Activated CD4-positive, alpha-beta T cell treated with anti-CD3 and anti-CD28 coated beads, Interleukin-2, amount 50 U/mL, for 1 hour (primary cell): ENCODE measurements at places on chromosomes 5 and 9.

DNA sequence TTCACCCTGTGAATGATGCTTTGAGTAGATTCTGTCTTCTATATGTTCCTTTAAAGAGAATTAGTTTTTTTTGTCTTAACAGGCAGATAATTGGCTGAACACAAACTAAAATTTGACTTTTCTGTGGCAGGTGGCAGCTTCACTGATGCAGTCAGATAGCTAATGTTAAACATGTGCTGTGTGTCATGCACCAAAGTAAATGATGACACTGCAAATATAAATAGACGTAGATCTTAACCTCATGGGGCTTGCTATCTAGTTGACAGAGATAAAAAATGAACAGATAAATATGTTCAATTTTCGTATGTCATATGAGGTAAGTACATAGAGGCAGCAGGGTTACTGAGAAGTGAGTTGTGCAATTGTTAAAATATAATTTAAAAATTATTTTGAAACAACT, 82.7 kb downstream of the PARP8 start:
- DNase-seq = no peak

GRCh38 chr9:75200892-75201470, 112.7 kb downstream of the OSTF1 start:
- DNase-seq = no peak

DNA sequence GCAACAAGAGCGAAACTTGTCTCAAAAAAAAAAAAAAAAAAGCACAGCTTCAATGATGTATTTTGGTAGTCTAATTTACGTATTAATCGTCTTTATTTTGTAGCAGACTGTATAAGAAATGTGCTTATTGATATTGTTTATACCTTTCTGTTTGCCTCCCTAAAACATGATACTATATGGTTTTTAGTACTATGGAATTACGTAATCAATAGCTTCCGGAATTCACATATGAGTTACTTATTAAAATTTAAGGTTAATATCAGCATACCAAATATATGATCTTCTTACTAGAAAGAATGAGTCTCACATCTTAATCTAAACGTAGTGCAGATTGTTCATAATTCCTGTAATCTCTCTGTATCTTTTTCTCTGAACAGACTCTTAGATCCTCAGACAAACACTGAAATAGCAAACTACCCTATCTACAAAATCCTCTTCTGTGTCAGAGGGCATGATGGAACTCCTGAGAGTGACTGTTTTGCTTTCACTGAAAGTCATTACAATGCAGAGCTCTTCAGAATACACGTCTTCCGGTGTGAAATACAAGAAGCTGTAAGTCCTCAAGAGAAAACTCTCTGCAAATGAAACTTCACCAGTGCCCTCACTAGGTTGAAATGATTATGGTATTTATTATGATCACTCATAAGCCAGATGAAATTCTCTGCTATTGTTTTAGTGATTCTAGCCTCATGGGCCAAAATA, 44.4 kb upstream of the GPR21 start:
- no peak for DNase-seq

DNA sequence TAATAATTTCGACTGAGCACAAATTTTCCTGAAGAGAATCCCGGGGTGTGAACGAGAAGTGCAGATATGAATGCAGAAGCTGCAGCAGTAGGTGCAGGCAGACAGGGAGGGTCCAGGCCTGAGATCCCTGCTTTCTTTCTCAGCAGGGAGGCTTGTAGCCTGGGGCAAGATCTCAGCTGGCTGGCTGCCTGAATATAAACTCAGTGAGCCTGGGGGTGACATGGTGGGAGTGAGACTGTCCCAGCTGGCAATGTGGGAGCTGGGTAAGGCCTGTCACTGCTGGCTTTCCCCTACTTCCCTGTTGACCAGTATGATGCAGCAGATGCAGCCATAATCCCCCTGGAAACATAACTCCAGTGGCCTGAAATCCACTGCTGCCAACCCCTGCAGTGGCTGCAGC, 325.2 kb downstream of the CETN3 start:
- DNase-seq = no peak

GRCh38 chr5:91129748-91130147, 253.4 kb downstream of the ARRDC3 start:
- DNase-seq = no peak

- peak; percentile 79 for DNase-seq
Measured at GRCh38 chr5:109689740-109690241, at the start of gene MAN2A1. Gene MAN2A1 (plus strand): TSS chr5:109689927. CDS start chr5:109690418, 491 bp downstream.

GRCh38 chr9:129822898-129823541, 916 bp downstream of the TOR1A start:
- DNase-seq = no peak

GRCh38 chr5:175728316-175728715, 70.4 kb downstream of the HRH2 start:
- DNase-seq = no peak

DNA sequence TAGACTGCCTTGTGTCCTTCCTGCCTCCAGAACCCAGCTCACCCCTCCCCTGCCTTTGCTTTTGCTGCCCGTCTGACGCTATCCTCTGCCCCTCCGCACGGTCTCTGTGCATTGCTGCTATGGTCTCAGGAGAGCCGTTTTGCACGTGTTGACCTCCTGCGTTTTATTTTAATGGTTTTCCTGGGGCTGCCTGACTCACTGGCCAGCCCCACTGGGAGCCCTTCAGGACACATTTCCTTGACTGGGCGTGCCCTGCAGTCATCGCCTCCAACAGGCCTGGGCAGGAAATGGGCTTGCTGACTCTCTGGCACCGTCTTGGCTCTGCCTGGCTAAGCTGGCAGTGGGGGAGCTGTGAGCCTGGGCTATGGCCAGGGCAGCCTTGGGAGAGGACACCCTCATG, 17.9 kb upstream of the ASS1 start:
- DNase-seq = no peak

GRCh38 chr9:33107762-33108161, 31.3 kb upstream of the SMU1 start:
- no peak for DNase-seq

- DNase-seq = peak; percentile 61
Measured at GRCh38 chr9:127976498-127976897, 4.3 kb downstream of the EEIG1 start.

GRCh38 chr5:17218353-17219005, 1.0 kb downstream of the BASP1 start:
- DNase-seq = no peak

DNA sequence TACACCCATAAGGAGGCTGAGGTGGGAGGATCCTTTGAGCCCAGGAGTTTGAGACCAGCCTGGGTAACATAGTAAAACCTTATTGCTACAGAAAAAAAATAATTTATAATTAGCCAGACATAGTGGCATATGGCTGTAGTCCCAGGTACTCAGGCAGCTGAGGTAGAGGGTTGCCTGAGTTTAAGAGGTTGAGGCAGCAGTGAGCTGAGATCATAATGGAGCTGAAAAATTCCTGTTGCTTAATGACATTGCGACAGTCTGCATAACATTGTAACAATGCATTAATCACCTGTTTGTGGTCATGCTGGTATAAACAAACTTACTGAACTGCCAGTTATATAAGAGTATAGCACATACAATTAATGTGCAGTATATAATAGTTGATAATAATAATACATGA, 214.2 kb downstream of the TRIM32 start:
- DNase-seq = no peak

- no peak for DNase-seq
Measured at GRCh38 chr9:463455-464171, 248.9 kb downstream of the DOCK8 start.

DNA sequence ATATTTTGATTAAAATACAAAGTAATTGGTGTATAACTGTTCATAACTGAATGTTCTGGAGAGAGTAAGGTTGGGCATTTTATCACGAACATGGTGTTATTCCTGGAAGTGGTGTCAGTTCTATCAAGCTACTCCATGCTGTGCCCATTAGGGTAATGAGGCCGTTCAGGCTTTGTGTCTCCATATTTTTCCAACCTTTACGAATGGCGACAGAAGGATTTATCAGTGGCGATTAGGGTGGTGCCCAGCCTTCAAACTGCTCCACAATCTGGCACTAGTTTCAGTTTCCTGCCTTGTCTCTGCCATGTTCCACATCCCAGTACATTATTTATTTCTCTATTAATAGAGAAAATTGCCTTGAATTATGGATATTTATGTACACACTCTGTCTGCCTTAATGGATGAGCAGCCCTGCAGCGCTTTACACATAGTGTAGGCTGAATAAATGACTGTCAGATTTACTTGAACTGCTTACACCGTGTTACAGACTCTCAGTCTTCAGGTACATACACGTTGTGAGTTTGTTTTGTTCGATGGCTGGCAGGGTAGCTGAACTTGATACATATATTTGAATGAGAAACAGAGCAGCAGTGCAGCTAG, 23.9 kb upstream of the TMC1 start:
- no peak for DNase-seq

- no peak for DNase-seq
Measured at GRCh38 chr9:79369676-79370075, 202.1 kb upstream of the TLE4 start.

GRCh38 chr5:124655921-124656511, 90.4 kb downstream of the ZNF608 start:
- no peak for DNase-seq

- no peak for DNase-seq
Measured at GRCh38 chr5:178509491-178510057, 80.6 kb downstream of the COL23A1 start.

GRCh38 chr5:1830571-1831228, 29.5 kb downstream of the NDUFS6 start:
- DNase-seq = no peak

DNA sequence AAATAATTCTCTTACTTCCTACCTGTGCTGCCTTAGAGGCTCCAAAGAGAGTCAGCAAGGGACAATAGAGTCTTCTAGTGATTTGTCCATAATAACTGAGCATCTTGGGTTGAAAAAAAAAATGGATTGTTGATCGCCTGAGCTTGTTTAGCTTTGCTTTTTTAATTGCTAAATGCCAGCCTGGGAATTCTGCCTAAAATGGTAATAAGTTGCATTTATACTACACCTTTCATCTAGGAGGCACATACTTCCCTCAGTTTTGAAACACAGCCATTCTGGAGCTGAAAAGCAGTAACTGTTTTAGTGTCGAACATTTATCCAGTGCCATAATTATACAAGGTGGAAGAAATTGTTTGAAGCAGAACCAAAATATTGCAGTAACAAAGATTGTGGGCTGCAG, 421.3 kb downstream of the CAAP1 start:
- no peak for DNase-seq

- peak; percentile 30 for DNase-seq
Measured at GRCh38 chr9:119968836-119969707, 599.8 kb upstream of the BRINP1 start.

GRCh38 chr5:125005266-125005665, 258.8 kb upstream of the ZNF608 start:
- no peak for DNase-seq

DNA sequence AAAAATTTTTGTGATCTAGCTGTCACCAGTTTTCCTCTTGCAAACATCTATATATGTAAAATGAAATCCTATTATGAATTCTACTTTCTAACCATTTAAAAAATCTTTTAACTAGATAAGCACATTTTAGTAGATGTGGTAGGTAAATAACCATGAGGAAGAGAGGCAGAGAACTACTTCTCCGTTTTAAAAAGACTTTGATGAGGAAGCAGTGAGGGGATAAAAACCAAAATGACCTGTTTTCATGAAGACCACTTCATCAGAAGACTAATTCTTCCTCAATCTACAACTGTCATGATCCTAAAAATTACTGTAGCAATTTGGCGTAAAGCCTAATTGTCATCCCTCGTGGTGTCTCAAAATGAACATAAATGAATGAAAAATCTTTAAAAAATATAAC, 15.7 kb upstream of the ERBIN start:
- no peak for DNase-seq

GRCh38 chr5:5658226-5658625, 235.7 kb downstream of the ICE1 start:
- DNase-seq = no peak

DNA sequence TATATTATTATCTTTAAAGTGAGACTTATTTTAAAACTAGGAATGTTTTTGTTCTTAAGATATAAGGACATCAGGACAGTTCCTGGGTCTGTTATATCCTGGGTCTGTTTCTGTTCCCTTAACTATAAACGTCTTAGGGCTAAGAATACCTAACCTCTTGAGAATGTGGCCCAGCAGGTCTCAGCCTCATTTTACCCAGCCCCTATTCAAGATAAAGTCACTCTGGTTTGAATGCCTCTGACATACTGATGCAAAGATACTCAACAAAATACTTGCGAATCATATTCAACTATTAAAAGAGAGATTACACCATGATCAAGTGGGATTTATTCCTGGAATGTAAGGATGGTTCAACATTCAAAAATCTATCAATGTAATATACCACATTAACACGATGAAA, 51.0 kb downstream of the STK10 start:
- no peak for DNase-seq

DNA sequence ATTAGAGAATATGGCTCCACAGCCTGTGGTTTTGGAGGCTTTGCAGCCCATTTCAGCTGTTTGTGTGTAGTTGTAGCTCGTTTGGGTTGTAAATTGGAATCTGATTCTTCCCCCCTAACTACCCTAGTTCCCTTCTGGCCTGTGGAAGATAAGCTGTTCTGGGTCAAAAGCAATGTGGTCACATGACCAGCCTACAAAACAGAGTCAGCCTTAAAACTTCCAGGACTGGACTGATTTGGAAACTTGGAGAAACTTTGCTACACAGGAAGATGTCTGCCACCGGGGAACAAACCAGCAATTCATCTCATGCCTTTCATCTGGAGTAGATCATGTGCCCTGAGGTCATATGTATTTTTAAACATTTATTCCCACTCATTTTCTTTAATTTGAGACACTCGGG, 83.8 kb downstream of the DAPK1 start:
- no peak for DNase-seq

DNA sequence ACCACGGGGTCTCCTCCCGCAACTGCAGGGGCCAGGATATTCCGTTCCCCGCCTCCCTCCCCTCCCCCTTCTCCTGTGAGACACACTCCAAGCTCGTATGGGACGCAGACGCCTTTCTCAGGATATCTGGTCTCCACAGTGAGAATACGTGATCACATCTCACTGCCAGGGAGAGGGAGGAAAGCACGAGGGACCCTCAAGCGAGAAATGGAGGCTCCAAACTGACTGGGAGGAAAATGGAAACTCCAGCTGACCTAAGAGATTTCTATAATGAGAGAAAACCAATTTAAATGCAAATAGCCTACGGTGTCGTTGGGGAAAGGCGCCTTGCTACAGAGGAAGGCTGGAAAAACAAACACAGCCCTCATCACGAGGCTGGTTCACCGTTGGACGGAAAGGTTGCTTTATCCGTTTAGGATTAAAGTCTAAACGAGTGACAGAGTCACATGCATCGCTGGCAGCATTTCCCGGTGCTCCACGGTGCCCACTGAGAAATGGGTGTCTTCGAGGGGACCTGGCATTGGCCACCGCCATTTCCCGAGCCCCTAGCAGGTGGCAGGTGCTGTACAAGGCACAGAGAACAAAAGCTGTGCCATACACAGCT, 116.9 kb upstream of the CPEB4 start:
- no peak for DNase-seq

DNA sequence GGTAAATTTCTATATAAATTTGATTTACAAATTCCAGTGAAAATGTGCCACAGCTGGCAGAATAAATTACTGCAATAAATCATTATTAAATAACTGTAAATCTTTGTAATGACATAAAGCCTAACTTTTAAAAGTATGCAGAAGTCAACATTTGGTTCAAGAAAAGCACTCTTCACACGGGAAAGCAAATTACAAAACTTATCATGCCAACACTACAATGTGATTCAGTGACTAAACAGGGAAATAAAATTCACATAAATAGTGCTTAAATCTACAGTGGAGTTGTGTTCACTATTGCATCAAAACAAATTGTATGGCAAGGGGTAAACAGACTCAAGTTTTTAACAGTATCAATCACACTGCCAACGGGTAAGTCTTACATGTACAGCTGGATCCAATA, 117.2 kb downstream of the BNC2 start:
- DNase-seq = no peak
